ENCODE measurements at places on chromosomes 11 and 22.
A peak's percentile ranks its signal among the peaks of the same experiment; 100 is the strongest.

- DNase-seq = peak; percentile 41
Measured at GRCh38 chr11:1953489-1954266, 6.5 kb downstream of the MRPL23 start.

DNA sequence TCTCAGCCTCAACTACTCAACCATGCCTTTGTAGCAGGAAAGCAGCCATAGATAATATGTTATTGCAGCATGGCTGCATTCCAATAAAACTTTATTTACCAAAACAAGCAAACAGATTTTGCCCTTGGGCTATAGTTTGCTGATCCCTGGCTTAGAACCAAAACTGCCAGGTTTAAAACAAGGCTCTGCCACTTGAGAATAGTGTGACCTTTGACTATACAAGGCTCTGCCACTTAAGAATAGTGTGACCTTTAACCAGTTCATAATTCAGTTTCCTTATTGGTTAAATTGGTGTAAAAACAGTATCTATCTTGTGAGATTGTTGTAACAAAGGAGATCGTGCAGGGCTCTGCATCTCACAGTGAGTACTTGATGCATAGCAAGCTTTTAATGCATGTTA lies 217.3 kb upstream of the MTNR1B start:
- DNase-seq = no peak

- DNase-seq = no peak
Measured at GRCh38 chr11:72998676-72999075, 143.4 kb downstream of the FCHSD2 start.

DNA sequence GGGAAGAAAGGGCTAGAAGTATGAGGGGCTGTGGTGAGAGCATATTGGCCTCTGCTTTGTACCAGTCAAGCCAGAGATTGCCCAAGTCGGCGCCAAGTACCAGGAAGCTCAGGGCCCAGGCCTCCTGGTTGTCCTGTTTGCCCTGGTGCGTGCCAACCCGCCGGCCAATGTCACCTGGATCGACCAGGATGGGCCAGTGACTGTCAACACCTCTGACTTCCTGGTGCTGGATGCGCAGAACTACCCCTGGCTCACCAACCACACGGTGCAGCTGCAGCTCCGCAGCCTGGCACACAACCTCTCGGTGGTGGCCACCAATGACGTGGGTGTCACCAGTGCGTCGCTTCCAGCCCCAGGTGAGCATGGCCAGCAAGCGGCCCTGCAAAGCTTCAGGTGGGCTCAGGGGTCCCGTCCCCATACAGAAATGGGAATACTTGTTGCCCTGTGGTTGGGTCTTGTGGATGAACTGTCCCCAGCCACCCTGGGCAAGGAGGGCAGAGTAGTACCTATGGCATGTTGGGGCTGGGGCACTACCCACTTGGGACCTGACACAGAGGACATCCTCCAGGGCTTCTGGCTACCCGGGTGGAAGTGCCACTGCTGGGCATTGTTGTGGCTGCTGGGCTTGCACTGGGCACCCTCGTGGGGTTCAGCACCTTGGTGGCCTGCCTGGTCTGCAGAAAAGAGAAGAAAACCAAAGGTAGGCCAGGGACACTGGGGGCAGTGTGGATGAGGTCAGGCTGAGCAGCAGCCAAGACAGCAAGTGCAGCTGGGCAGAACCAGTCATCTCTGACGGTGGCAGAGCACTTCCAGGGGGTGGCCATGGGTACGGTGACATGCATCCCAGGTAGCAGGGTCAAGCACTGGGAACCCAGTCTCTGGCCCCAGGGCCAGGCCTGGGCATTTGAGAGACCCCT lies 2.1 kb downstream of the TMEM25 start:
- DNase-seq = no peak

- DNase-seq = no peak
Measured at GRCh38 chr22:47621253-47621652, 858.8 kb downstream of the TBC1D22A start.

DNA sequence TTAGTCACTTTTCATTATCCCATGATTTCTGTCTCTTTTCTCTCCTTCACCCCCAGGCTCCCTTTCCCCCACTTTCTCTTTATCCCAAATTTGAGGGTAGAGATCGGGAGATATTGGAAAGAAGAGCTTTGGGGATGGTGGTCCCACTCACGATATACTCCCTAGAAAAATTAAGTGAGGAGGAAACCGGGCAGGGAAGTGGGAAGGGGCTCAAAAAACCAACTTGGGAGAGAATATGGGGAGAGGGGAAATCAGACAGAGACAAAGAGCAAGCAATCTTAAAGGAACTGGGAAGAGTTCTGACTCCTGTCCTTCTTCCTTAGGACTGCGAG lies 941 bp upstream of the DCHS1 start:
- DNase-seq = no peak

- no peak for DNase-seq
Measured at GRCh38 chr11:46675288-46675851, 25.0 kb downstream of the ARHGAP1 start.

GRCh38 chr22:41230401-41230785 lies 10.3 kb downstream of the CHADL start:
- DNase-seq = no peak

DNA sequence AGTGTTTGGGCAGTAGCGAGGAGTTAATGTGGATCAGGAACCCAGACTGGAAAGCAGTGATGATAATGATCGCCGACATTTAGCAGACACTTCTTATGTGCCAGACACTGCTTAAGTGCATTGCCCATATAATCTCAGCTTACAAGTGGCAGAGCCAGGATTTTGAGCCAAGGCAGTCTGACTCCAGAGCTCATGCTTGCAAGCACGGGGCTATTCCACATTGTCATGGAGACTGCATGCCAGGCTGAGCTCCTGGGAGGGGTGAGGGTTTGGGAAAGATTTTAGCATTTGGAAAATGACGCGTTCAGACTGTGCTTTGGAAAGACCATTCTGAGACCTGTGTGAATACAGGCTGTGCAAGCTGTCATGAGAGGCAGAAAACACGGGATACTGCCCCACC lies 302.7 kb downstream of the DDX10 start:
- no peak for DNase-seq

GRCh38 chr11:125951731-125952130 lies 5.9 kb downstream of the VSIG10L2 start:
- DNase-seq = no peak

DNA sequence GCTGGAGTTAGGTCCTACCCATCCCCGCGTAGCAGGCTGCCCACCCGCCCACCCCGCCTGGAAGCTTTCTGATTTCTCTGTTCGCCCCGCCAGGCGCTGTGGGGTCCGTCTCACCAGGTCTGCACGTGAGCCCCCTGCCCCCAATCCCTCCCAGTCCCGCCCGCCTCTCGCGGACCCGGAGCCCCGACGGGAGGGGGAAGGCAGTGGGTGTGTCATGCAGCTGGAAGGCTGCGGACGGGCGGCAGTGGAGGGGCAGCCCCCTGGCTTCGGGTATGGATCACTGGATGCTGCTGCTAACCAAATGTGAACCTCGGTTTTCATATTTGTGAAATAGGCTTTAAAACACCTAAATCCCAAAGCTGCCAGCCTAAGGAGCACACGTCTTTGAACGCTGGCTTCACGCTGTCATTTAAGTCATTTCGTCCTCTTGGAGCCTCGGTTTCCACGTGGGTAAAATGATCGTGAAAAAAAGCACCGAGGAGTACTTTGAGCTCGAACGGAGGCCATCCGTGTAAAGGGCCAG lies 568 bp upstream of the BIK start:
- no peak for DNase-seq

DNA sequence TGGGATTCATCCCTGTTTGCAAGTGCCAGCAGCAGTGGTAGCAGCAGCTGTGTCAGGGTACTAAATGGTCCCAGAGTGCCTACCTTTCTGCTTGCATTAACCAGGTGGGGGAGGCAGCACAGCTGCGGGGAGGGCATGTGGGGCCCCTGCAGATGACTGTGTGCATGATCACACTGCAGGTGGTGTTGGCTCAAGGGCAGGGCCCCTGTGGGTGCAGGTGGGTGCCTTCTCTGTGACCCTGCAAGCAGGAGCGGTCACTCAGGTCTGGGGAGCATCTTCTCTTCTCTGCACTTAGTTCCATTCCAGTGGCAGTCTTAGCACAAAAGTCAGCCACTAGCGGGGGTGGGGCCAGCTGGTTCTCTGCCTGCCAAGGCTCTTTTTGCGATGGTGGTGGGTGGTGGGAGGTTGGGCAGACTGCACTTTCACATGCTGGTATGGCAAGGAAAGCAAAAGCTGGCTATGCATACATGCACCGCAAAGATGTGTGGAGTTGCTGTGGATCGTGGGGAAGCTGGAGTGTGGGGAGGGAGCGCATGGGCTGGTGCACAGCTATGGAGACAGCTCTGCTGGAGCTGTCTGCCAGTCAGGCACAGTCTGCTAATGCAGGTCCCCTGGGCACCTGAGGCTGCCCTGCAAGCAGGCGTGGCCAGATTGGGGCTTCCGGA lies 157.1 kb downstream of the DYNC2H1 start:
- DNase-seq = no peak

- no peak for DNase-seq
Measured at GRCh38 chr11:102581066-102581465, 44.1 kb downstream of the MMP20 start.

GRCh38 chr11:16160146-16160545 lies 196.2 kb downstream of the SOX6 start:
- no peak for DNase-seq

- no peak for DNase-seq
Measured at GRCh38 chr11:83736684-83737083, 450.5 kb upstream of the CCDC90B start.

GRCh38 chr11:111777094-111778046 lies 11.2 kb upstream of the PPP2R1B start:
- DNase-seq = peak; percentile 76

- DNase-seq = no peak
Measured at GRCh38 chr22:24146194-24146616, 35.1 kb upstream of the SUSD2 start.

- no peak for DNase-seq
Measured at GRCh38 chr11:3867209-3868091, 12.0 kb downstream of the STIM1 start.

DNA sequence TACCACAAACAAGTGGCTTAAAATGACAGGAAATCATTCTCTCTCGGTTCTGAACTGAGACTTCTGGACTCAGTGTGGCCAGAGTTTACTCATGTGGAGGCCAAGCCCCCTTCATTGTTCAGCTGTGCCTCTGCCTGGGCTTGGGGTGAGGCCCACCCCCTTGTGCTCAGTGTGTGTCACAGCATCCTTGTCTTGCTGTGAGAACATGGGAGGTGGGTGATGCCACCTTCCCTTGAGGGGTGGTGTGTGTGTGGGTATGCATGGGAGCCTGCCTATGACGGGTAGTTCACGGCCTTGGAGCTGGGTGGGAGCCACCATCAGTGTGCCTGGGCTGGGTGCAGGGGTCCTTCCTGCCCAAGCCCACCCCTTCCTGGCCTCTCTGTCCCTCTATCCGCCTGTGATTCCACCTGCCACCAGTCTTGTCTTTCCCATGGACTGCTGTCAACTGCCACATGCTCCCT lies 101.7 kb downstream of the MORC2 start:
- no peak for DNase-seq

DNA sequence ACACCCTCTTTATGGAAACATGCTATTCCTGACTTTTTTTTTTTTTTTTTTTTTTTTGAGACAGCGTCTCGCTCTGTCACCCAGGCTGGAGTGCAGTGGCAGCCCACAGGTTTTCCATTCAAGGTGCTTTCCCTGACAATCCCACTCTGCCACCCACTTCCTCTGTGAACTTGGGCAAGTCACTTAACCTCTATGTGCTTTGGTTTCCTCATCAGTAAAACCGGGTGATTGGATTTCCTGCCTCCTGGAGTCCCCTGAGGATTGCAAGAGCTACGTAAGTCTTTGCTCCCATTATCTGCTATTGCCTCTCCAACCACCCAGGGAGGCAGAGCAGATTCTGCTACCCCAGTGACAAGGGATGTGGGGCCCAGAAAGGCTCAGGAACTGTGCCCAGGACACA lies 54.1 kb downstream of the CELSR1 start:
- no peak for DNase-seq

- peak; percentile 55 for DNase-seq
Measured at GRCh38 chr11:36478700-36479329, 31.3 kb downstream of the TRAF6 start.

DNA sequence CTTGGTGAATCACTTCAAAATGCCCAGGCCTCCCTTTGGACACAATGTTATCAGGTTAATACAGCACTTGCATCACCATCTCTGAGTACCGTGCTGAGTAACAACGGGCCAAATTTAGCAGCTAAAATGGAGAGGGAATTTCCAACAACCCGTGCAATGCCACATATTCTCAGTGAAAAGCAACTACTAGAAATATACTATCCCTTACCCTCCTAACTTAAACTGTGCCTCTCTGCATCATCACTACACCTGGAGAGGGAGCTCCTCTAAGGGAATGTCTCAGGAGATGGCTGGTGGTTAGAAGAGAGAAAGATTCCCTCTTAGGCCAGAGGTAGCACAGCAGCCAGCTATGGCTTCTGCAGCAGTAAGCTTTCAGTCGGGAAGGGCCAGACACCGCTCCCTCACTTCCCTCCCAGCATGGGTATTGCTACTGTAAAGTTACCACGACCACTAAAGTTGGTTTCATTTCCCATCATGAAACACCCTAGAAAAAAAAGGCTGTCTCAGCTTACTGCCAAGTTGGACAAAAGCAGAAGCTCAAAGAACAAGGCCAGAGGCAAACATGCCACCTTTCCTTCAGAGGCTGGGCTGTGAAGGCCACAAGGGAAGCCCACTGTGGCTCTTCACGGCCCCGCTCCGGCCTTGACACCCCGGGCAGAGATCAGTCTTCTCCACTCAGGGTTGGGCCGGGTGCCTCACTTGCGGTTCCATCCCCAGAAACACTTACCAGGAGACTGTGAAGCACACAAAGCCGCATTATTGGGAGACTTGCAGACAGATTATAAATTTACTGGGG lies 3.9 kb downstream of the MAML2 start:
- no peak for DNase-seq

DNA sequence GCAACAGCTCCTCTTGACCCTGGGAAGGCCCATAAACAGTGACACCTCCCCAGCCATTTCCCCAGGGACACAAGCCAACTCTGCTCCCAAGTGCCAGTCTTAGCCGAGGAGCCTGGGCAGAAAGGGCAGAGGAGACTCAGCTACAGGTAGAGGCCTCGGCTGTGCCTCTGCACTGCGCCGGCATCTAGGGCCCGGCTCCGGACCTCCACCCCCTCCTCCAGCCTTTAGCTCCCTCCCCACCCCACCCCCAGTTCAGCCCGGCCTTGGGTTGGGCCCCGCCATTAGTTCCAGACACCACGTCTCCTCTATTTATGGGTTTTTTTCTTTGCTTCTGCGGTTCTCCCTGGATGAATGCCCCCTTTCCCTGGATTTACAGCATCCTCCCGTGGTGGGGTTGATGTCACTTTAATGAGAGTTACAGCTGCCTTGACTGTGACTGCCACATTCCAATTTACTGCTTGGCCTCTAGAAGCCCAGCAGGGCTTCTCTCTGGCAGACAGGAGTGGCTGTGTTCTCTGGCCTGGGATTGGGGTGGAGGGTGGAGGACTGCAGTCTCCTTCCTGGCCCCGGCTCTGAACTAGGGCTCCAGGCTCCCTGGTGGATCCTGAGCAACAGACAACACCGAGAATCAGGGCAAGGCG lies 13.5 kb upstream of the OAF start:
- DNase-seq = no peak
